ENCODE measurements at places on chromosomes 16 and 17. TPM values are rescaled to one million over a fixed set of nuclear protein-coding genes. Genes with fewer than 3 reads are reported as not detected.

ANKS4B gene
- total RNA-seq, result not detected

HBQ1 gene
- not detected for total RNA-seq

CACNG5 gene
- total RNA-seq, result not detected

CCDC200 gene
- not detected for total RNA-seq

TMEM114 gene
- not detected for total RNA-seq

GPR179 gene
- total RNA-seq, result not detected

SPATA32 gene
- total RNA-seq, result not detected

TK2 gene
- 36.4 TPM for total RNA-seq

DPH1 gene
- 22.2 TPM for total RNA-seq

CES5A gene
- not detected for total RNA-seq

RAB37 gene
- 0.06 TPM for total RNA-seq

ICAM2 gene
- 12.2 TPM for total RNA-seq

CPNE7 gene
- 1.8 TPM for total RNA-seq

GDPD3 gene
- total RNA-seq, result 1.00 TPM

HS3ST4 gene
- total RNA-seq, result not detected

PMP22 gene
- total RNA-seq, result 134 TPM

SPDYE4 gene
- not detected for total RNA-seq

TRAF4 gene
- total RNA-seq, result 8.7 TPM

MRPL12 gene
- total RNA-seq, result 52.5 TPM

CDH3 gene
- not detected for total RNA-seq

TBC1D3 gene
- not detected for total RNA-seq

CD300E gene
- total RNA-seq, result not detected

CHD9NB gene
- 5.1 TPM for total RNA-seq

SLC6A2 gene
- not detected for total RNA-seq

TP53TG3D gene
- total RNA-seq, result not detected

EIF5A gene
- total RNA-seq, result 259 TPM

NLRC3 gene
- total RNA-seq, result 0.19 TPM

C16orf96 gene
- not detected for total RNA-seq

HBZ gene
- total RNA-seq, result not detected

KIF22 gene
- 13.5 TPM for total RNA-seq

PRAC1 gene
- total RNA-seq, result not detected

TNFRSF12A gene
- total RNA-seq, result 76.3 TPM

CES2 gene
- total RNA-seq, result 17.9 TPM

FMNL1 gene
- 8.0 TPM for total RNA-seq

C1QTNF1 gene
- total RNA-seq, result 650 TPM

CCL2 gene
- 167 TPM for total RNA-seq

CX3CL1 gene
- total RNA-seq, result 5.6 TPM

C16orf46 gene
- 2.1 TPM for total RNA-seq

ATP6V0A1 gene
- total RNA-seq, result 28.2 TPM

SMG1 gene
- 42.5 TPM for total RNA-seq

MAP3K14 gene
- 9.2 TPM for total RNA-seq
